Stimulated activated naive B cell treated with anti-CD40 and anti-IgM and Interleukin-4, amounts not matched to agents 10 μg/mL and 1 μg/mL and 100 μg/mL, for 72 hours (primary cell): ENCODE measurements at places on chromosomes 3 and 15.

DNA sequence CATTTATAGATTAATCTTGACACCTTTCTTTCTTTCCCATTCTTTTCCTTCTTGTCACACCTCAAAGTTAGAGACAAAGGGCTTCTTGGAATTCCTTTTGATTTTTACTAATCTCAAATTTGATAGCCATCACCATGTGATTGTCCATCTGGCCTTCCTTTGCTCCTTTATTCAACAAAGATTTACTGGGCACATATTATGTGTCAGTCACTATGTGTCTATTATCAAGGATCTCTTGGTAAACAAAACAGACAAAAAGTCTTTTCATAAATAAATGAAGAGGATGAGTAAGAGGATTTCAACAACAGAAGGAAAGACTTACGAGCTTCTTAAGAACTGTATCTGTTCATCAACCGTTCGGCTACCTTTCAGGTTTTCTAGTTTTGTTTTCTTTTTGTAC lies 56.5 kb downstream of the SAMMSON start:
- no peaks in the 10 kb centered on the region for H3K4me1 ChIP-seq
- no peak for DNase-seq
- H3K36me3 ChIP-seq = no peaks in the 10 kb centered on the region

- H3K27me3 ChIP-seq = peaks cover 25% of the 10 kb centered on the region
- H3K4me1 ChIP-seq = peaks cover 17% of the 10 kb centered on the region
- peaks cover 5% of the 10 kb centered on the region for H3K36me3 ChIP-seq
- peak overlapping the region; percentile 84 for H3K27ac ChIP-seq
- H3K4me3 ChIP-seq = peak overlapping the region; percentile 84
Measured at GRCh38 chr3:127629467-127630403, 750 bp downstream of the PODXL2 start.

DNA sequence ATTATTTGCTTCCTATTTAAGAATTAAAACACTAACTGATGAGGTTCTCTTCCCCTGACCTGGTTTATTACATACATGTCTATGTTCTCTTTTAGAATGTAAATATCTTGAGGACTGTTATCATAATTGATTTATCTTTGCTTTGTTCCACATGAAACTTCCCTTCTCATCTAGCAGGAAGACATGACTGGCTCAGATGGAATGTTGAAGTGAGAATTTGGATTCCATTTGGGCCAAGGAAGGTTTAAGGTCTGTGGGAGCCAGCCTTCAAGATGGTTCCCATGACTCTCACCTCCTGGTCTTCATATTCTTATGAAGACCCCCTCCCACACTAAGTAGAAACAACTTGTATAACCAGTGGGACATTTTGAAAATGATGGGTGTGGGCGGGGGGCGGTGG lies 222.2 kb upstream of the GADL1 start:
- no peak overlapping the region for H3K27ac ChIP-seq
- H3K36me3 ChIP-seq = peaks cover 2% of the 10 kb centered on the region
- H3K27me3 ChIP-seq = no peaks in the 10 kb centered on the region
- no peak overlapping the region for H3K4me3 ChIP-seq

- no peaks in the 10 kb centered on the region for H3K27me3 ChIP-seq
- H3K27ac ChIP-seq = no peak overlapping the region
- no peak overlapping the region for H3K4me3 ChIP-seq
- no peak for DNase-seq
- no peaks in the 10 kb centered on the region for H3K4me1 ChIP-seq
Measured at GRCh38 chr15:23372284-23372683, 17.7 kb downstream of the GOLGA8S start.

- peaks cover 2% of the 10 kb centered on the region for H3K4me1 ChIP-seq
- no peak overlapping the region for H3K27ac ChIP-seq
- H3K36me3 ChIP-seq = no peaks in the 10 kb centered on the region
- no peak overlapping the region for H3K4me3 ChIP-seq
- DNase-seq = no peak
Measured at GRCh38 chr3:35965908-35966307, 326.6 kb downstream of the ARPP21 start.

DNA sequence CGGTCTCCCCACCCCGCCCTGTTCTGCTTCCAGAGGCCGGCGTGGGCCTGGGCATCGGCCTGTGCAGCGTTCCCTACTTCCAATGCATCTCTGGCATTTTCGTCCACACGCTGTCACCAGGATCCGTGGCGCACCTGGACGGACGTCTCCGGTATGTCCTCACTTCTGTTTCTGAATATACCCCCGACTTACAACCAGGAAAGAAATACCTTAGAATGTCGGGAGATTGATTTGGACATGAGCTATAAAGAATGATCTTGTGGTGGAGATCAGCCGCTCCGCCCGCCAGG lies 41.4 kb downstream of the STARD5 start:
- H3K27ac ChIP-seq = no peak overlapping the region
- H3K36me3 ChIP-seq = peaks cover 6% of the 10 kb centered on the region
- H3K27me3 ChIP-seq = no peaks in the 10 kb centered on the region

GRCh38 chr3:129502641-129503408 lies 25.6 kb upstream of the RHO start:
- DNase-seq = no peak
- no peak overlapping the region for H3K4me3 ChIP-seq
- H3K27ac ChIP-seq = no peak overlapping the region
- H3K27me3 ChIP-seq = no peaks in the 10 kb centered on the region
- no peaks in the 10 kb centered on the region for H3K4me1 ChIP-seq
- H3K36me3 ChIP-seq = peaks cover 13% of the 10 kb centered on the region
